Vagina (tissue), 2 donors: ENCODE measurements at places on chromosomes 13 and 19. TPM values are rescaled to one million over a fixed set of nuclear protein-coding genes. Genes with fewer than 3 reads are reported as not detected.

DNA sequence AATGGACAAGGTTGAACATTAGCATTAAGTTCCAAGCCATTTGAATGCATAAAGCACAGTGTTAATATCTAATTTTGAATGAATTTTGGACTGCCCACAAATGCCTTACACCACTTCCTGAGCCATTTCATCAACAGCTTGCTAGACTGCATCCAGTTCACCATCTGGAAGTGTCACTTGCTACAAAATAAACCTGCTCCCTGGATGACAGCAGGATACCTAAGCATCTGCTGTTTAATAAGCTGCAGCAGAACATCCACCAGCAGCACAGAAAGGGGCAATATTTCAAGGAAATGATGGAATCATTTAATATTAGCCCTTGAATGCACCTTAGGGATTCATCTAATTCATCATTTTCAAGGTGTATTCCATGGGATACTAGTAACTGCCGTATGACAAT lies 76.6 kb upstream of the PCDH9 start:
- no peaks in the 10 kb centered on the region for H3K27me3 ChIP-seq
- H3K4me1 ChIP-seq = no peaks in the 10 kb centered on the region
- H3K36me3 ChIP-seq = no peaks in the 10 kb centered on the region
- H3K27ac ChIP-seq = no peak overlapping the region
- H3K4me3 ChIP-seq = no peak overlapping the region

DNA sequence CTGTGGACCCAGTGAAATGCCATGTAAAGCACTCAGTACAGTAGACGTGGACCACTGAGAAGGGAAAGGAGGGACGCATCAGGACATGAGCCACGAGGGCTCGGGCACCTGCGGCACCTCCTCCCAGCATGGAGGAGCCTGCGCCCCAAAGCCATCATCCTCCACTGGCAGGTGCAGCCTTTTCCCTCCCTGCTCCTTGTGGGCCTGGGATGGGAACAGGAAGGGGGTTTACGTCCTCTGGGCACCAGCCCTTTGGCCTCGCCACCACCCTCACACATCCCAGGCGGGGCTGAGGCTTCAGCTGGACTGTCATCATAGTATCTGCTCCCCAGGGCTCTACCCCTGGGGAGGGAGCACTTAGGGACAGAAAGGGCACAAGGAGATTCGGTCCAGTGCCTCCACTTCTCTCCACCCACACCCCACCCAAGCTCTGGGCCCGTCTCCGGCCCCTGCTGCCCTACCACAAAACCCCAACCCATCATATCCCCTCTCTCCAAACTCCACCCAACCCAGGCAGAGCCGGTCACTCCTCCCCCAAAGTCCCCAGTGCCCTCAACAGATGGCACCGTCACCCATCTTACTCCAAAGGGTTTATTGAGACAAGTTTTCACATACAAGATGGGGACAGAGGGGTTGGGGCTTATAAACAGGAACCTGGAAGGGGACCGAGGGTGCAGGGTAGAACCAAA lies 2.2 kb upstream of the PRKD2 start:
- peak overlapping the region; percentile 96 for H3K27ac ChIP-seq
- no peaks in the 10 kb centered on the region for H3K27me3 ChIP-seq
- H3K4me3 ChIP-seq = no peak overlapping the region
- H3K36me3 ChIP-seq = peaks cover 36% of the 10 kb centered on the region

DNA sequence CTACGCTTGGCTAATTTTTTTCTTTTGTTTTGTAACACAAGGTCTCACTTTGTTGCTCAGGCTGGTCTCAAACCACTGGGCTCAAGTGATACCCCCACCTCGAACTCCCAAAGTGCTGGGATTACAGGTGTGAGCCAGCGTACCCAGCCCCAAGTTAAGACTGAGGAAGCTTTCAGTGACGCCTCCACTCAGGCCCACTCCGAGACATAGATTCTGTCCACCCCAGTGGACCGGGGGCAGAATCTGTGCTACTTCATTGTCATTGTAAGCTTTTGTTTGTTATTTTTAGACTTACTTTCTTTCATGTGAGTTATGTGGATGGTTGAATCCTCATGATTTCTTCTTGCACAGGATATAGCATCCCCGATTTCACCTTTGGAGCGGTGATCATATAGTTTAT lies 156.9 kb upstream of the TSHZ3 start:
- no peak overlapping the region for H3K27ac ChIP-seq
- peak; percentile 32 for DNase-seq
- H3K27me3 ChIP-seq = no peaks in the 10 kb centered on the region
- no peaks in the 10 kb centered on the region for H3K36me3 ChIP-seq
- H3K4me1 ChIP-seq = no peaks in the 10 kb centered on the region

- no peaks in the 10 kb centered on the region for H3K36me3 ChIP-seq
- no peaks in the 10 kb centered on the region for H3K27me3 ChIP-seq
- no peak overlapping the region for H3K4me3 ChIP-seq
- no peak for DNase-seq
- H3K27ac ChIP-seq = no peak overlapping the region
Measured at GRCh38 chr13:90974249-90974975, 373.1 kb upstream of the MIR17HG start.

DNA sequence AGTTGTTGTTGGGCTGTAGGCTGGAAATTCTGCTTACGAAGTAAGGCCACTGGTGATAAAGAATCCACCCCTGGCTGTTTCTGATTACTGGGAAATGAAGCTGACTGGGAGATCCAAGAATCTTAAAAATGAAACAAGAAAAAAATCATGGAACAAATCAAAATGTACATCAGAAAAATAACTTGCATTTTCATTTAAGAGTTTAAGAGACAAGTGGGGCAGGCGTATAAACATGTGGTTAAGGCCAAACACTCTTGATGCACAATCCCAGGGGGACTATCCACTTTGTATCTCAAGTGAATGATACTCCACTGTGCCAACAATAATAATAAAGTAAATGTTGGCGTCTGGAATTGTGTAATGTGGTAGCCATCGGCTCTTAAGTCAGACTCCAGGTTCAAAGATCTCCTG lies 24.6 kb downstream of the ZMYM5 start:
- H3K4me1 ChIP-seq = no peaks in the 10 kb centered on the region
- no peak overlapping the region for H3K4me3 ChIP-seq
- H3K27ac ChIP-seq = no peak overlapping the region
- no peaks in the 10 kb centered on the region for H3K36me3 ChIP-seq
- no peak for DNase-seq

Gene THSD8
- not detected for total RNA-seq

DNA sequence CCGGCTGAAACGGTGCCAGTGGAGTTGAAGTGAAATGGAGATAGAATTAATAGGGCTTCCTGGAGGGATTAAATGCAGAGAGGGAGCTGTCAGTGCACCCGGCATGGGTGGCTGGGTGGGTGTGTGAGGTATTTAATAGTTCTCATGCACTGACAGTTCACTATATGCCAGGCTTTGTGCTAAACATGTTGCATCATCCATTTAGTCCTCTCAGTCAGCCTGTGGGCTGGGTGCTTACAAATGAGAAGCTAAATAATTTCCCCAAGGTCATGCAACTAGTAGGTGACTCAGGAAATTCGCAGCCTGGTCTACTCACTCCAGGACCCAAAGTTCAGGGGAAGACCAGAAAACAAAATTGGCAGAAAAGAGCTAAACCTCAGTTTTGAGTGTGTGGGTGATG lies 63.5 kb upstream of the SPATA13 start:
- H3K4me1 ChIP-seq = peaks cover 3% of the 10 kb centered on the region
- no peak for DNase-seq
- H3K36me3 ChIP-seq = no peaks in the 10 kb centered on the region

DNA sequence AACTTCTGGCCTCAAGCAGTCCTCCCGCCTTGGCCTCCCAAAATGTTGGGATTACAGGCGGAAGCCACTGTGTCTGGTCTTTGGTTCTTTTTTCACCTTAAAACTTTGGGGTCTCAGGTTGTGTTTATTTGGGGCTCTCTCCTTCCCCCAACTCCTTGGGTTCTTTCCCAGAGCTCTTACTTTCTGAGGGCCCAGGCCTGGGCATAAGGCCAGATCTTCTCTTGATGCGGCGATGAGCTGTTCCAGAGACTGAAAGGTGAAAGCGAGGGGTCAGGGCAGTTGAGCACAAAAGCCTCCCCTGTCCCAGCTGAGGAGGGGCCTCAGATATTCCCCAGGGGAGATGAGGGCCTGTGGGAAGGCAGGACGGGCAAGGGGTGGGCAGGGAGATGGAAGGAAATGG lies 7.1 kb downstream of the POLR1G start:
- no peak overlapping the region for H3K27ac ChIP-seq
- H3K4me1 ChIP-seq = no peaks in the 10 kb centered on the region
- no peak for DNase-seq
- H3K4me3 ChIP-seq = no peak overlapping the region
- peaks cover 50% of the 10 kb centered on the region for H3K36me3 ChIP-seq

DNA sequence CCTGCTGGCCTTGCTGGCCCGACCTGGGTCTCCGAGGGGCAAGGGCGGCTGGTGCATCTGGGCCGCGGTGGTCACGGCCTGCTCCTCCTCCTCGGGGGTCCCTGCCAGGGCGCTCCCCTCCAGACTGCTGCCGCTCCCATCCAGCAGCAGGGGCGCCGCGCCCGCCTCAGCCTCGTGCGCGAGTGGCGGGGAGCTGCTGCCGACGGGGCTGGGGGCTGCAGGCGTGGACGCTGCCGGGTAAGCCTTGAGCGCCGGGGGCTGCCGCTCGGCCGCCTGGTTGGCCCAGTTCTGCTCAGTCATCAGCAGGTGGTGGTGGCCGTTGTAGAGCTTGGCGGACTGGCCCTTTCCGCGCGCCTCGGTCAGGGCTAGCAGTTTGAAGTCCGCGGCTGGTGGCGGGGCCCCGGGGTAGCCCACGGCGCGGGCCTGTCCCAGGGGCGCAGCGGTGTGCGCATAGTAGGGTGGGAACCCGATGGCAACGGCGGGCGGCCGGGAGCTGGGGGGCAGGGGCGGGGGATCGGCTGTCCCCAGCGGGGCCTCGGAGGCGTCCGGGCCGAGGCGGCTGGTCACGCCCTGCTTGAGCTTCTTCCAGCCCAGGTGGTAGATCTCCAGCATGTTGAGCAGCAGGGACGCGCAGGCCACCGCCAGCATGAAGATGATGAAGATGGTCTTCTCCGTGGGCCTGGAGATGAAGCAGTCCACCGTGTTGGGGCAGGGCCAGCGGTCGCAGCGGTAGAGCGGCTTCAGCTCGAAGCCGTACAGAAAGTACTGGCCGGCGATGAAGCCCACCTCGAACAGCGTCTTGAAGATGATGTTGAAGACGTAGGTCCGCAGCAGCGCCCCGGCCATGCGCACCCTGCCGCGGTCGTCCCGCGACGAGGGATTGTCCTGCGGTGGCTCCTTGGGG lies 18.6 kb downstream of the GJA3 start:
- no peaks in the 10 kb centered on the region for H3K27me3 ChIP-seq
- peaks cover 6% of the 10 kb centered on the region for H3K4me1 ChIP-seq
- no peak overlapping the region for H3K4me3 ChIP-seq
- peak; percentile 49 for DNase-seq
- no peak overlapping the region for H3K27ac ChIP-seq

DNA sequence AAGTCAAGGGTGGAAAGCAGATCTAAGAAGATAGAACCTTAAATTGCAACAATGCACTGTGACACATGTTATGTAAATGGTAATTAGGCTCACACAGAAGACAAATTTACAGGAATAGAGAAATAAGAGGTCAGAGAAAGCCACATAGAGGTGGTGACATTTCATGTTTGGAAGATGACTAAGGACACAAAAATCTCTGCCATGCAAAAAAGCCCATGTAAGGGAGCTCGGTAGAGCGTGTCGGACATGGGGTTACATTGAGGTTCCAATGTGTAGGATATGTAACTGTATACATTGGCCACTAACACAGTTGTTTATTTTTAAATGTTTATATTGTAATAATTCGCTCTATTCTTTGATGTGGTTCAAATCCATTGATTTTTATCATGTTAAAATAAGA lies 33.7 kb downstream of the SUGT1 start:
- no peaks in the 10 kb centered on the region for H3K4me1 ChIP-seq
- no peak overlapping the region for H3K27ac ChIP-seq
- H3K36me3 ChIP-seq = peaks cover 52% of the 10 kb centered on the region
- H3K4me3 ChIP-seq = no peak overlapping the region

- peaks cover 58% of the 10 kb centered on the region for H3K4me1 ChIP-seq
- H3K36me3 ChIP-seq = peaks cover 22% of the 10 kb centered on the region
- no peaks in the 10 kb centered on the region for H3K27me3 ChIP-seq
Measured at GRCh38 chr19:16581145-16581970, 9.1 kb upstream of the SLC35E1 start.

Gene ZNF491
- 5.2 TPM for total RNA-seq

DNA sequence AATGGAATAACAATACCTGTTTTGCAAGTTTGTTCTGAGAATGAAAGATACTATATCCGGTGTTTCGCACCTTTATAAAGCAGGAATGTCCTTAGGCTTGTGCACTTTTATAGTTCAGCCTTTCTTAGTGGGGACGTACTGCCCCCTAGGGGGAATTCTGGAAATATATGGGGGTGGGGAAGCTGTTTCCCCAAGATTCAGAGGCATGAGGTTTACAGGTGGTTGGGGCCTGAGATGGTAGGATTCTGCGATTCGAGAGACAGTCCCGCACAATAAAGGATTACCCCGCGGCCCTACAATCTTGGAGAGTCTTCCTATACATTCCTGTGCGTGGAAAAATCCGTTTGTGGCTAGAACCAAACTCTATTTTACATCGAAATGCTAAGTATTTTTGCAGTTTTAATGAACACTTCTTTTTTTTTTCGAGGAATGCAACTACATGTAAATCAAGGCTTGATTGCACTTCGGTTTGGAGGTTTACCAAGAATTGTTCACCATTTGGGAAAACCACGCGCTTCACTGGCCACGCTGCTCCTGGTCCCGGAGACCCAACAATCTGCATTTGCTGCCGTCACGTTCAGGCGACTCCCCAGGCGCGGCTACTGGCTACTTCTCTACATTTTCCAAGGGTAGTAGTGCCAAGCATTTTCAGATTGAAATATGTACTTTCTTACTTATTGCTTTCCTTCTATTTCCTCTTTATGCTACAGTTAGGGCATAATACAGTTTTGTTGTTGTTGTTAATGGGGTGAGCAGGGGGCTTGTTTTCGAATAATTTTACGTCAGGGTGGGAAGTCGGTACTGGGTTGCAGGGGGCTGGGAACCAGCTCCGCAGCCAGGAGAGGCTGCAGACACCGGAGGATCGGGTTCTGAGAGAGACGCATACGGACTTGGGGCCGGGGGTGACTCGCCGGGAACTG lies 830 bp downstream of the NEK5 start:
- DNase-seq = no peak
- H3K4me1 ChIP-seq = peaks cover 12% of the 10 kb centered on the region
- peak overlapping the region; percentile 63 for H3K4me3 ChIP-seq
- H3K27me3 ChIP-seq = no peaks in the 10 kb centered on the region
- H3K27ac ChIP-seq = peak overlapping the region; percentile 54
